Muscle of leg (tissue), 16 donors: ENCODE measurements at places on chromosomes 1 and 21.
A peak's percentile ranks its signal among the peaks of the same experiment; 100 is the strongest.

- H3K4me3 ChIP-seq, result no peak overlapping the region
- H3K27me3 ChIP-seq, result no peaks in the 10 kb centered on the region
- DNase-seq, result peak; percentile 62
- H3K36me3 ChIP-seq, result no peaks in the 10 kb centered on the region
- peaks cover 3% of the 10 kb centered on the region for H3K4me1 ChIP-seq
Measured at GRCh38 chr1:235938709-235939479, 72.2 kb upstream of the LYST start.

DNA sequence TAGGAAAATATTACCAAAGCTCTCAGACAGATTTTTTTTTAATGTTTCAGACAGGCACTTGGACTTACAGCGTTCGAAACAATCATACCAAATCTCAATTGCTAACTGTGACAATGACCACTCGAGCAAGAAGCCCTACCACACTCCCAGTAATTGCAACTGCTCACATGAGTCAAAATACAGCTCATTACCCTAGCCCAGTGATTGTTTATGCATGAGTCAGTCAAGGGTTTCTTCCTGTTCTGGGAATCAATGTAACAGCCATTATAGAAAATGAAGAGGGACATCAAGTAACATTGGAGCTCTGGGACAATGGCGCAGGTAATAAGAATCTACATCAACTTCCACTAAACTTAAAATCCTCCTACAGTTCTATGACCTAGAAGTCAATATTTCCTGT is 56.1 kb upstream of the SH3GLB1 start:
- H3K27me3 ChIP-seq, result no peaks in the 10 kb centered on the region
- H3K4me1 ChIP-seq, result no peaks in the 10 kb centered on the region
- H3K4me3 ChIP-seq, result no peak overlapping the region
- no peak for DNase-seq
- H3K27ac ChIP-seq, result no peak overlapping the region

GRCh38 chr1:76294482-76295194 is 220.1 kb downstream of the ST6GALNAC3 start:
- DNase-seq, result no peak
- H3K4me1 ChIP-seq, result peaks cover 3% of the 10 kb centered on the region
- no peaks in the 10 kb centered on the region for H3K27me3 ChIP-seq
- H3K4me3 ChIP-seq, result no peak overlapping the region
- H3K27ac ChIP-seq, result no peak overlapping the region
- H3K36me3 ChIP-seq, result no peaks in the 10 kb centered on the region

GRCh38 chr1:114269539-114269938 is 115.9 kb upstream of the SYT6 start:
- DNase-seq, result no peak
- H3K27me3 ChIP-seq, result no peaks in the 10 kb centered on the region
- H3K4me1 ChIP-seq, result no peaks in the 10 kb centered on the region
- H3K4me3 ChIP-seq, result no peak overlapping the region
- no peaks in the 10 kb centered on the region for H3K36me3 ChIP-seq

DNA sequence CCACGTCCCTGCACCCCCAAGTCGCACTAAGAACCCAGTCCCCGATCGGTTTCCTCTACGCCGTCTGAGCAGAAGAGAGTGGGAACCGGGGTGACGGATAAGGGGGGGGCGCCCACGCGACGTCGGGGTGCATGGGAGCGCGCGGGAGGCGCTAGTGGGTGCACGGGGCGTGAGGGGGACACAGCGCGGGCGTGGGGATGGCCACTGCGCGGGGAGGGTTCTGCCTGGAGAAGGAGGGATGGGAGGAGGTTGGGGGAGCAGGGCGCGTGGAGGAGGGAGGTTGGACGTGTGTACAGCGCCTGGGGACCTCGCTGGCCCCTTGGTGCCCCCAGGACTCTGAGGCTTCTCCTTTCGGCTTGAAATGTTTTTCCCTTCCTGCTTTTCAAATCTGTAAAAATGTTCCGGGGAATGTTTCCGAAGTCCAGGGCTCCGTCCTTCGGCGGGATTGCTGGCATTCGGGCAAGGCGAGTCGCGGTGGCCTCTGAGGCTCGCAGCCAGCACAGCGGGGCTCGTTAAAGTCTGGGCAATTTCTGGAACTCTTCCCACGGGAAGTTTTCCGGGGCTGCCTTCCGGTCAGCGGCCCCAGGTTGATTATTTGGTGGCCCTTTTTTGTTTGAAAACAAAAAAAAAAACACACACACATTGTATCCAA is 13.1 kb downstream of the RNF220 start:
- H3K27me3 ChIP-seq, result peaks cover 70% of the 10 kb centered on the region
- H3K4me1 ChIP-seq, result peaks cover 18% of the 10 kb centered on the region
- DNase-seq, result no peak
- no peaks in the 10 kb centered on the region for H3K36me3 ChIP-seq

DNA sequence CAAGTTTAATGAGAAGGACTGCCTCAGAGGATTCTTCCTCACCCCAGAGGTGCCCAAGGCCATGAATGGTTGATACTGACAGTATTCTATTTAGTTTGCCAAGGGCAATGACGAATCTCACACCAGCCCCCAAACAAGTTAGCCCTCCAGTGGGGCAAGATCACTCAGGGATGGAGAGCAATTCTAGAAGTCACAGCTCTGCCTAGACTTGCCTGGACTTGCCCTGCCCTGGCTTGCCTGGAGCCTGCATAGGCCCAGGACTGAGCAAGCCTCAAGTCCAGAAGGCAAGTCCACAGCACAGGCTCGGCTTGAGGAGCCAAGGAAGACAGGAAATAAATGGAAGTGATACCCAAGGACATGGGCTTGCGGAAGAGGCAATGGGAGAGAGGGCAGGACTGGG is 39.5 kb upstream of the RGS16 start:
- H3K27me3 ChIP-seq, result no peaks in the 10 kb centered on the region
- H3K4me3 ChIP-seq, result no peak overlapping the region
- H3K4me1 ChIP-seq, result peaks cover 11% of the 10 kb centered on the region
- DNase-seq, result no peak
- no peak overlapping the region for H3K27ac ChIP-seq

- no peak overlapping the region for H3K4me3 ChIP-seq
- H3K27me3 ChIP-seq, result no peaks in the 10 kb centered on the region
- H3K27ac ChIP-seq, result no peak overlapping the region
Measured at GRCh38 chr1:165603810-165604209, 27.2 kb upstream of the MGST3 start.

DNA sequence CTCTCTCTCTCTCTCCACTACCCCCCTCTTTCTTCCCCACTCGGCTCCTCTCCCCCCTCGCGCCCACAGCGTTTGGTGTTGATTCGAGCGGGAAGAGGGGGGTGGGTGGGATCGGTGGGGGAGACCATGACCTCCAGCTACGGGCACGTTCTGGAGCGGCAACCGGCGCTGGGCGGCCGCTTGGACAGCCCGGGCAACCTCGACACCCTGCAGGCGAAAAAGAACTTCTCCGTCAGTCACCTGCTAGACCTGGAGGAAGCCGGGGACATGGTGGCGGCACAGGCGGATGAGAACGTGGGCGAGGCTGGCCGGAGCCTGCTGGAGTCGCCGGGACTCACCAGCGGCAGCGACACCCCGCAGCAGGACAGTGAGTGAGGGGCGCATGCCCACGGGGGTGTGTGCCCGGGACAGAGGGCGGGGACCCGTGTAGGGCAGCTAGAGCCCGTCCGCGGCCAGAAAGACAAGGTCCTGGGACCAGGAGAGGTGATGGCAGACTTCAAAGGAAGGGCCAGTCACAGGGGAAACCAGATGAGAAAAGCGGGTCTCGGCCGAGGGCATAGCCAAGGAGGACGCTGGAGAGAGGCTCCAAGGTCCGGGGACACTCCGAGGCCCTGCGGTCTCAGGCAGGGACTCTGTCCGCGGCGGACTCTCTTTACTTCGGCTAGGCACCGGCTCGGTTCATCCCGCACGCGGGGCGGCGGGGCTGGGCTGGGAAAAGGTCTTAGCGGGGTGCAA is at the start of gene PRRX1:
PRRX1 (plus strand) TSS at position 39 of the 735 bp plus-strand sequence; CDS start at position 127, 88 bp downstream.
- H3K36me3 ChIP-seq, result peaks cover 8% of the 10 kb centered on the region
- H3K27me3 ChIP-seq, result peaks cover 74% of the 10 kb centered on the region
- peaks cover 57% of the 10 kb centered on the region for H3K4me1 ChIP-seq
- peak; percentile 57 for DNase-seq

GRCh38 chr1:216907100-216907499 is 183.9 kb upstream of the ESRRG start:
- no peaks in the 10 kb centered on the region for H3K36me3 ChIP-seq
- DNase-seq, result no peak
- H3K4me3 ChIP-seq, result no peak overlapping the region
- H3K4me1 ChIP-seq, result no peaks in the 10 kb centered on the region
- H3K27ac ChIP-seq, result no peak overlapping the region
- no peaks in the 10 kb centered on the region for H3K27me3 ChIP-seq

- peak overlapping the region; percentile 76 for H3K4me3 ChIP-seq
- H3K4me1 ChIP-seq, result peaks cover 47% of the 10 kb centered on the region
- peaks cover 13% of the 10 kb centered on the region for H3K36me3 ChIP-seq
- peak overlapping the region; percentile 87 for H3K27ac ChIP-seq
- DNase-seq, result peak; percentile 64
Measured at GRCh38 chr1:220878191-220879075, 810 bp upstream of the HLX start.

DNA sequence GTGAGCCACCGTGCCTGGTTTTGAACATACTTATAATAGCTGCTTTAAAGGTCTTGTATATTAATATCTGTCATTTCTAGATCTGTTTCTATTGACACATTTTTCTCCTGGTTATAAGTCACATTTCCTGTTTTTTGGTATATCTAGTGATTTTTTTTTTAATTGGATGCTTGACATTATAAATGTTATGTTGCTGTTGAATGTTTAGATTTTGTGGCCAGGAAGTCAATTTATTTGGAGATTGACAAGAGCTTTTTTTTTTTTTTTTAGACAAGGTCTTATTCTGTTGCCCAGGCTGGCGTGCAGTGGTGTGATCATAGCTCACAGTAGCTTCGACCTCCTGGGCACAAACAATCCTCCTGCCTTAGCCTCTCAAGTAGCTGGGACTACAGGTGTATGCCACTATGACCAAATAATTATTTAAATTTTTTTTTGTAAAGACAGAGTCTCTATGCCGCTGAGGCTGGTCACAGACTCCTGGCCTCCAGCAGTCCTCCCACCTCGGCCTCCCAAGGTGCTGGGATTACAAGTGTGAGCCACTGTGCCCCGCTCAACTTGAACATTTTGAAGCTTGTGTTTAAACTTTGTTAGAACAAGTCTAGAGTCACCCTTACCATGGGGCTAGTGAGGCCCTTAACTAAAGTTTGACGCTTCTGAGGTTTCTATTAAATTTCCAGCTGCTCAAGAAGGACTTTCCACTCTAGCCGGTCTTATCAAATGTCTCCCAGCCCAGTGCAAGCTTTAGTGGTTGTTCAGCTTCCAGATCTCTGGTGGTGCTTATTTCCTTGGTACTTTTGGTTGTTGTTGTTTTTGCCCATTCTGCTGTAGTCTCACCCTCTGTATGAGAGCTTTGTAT is 8.6 kb upstream of the CHI3L2 start:
- no peaks in the 10 kb centered on the region for H3K27me3 ChIP-seq
- H3K4me3 ChIP-seq, result no peak overlapping the region
- no peak overlapping the region for H3K27ac ChIP-seq
- H3K36me3 ChIP-seq, result no peaks in the 10 kb centered on the region
- H3K4me1 ChIP-seq, result no peaks in the 10 kb centered on the region

DNA sequence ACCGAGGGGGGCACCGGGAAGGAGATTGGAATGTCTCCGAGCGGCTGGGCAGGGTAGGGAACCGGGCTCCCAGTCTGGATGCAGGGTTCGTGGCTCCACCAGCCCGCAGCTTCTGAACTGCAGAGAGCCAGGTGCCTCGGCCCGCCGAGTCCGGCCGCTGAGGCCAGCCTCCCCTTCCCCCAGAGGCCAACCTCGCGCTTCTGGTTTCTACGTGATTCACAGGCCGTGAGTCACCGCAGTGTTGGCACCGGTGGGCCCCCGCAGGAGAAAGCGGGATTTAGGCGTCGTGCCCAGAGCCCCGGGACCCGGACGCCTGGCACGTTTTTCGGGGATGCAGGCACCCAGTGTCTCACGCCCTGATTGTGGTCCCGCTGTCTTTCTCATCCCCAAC is 458 bp downstream of the CRABP2 start:
- peaks cover 79% of the 10 kb centered on the region for H3K4me1 ChIP-seq
- H3K27me3 ChIP-seq, result peaks cover 37% of the 10 kb centered on the region
- DNase-seq, result peak; percentile 50
- H3K4me3 ChIP-seq, result peak overlapping the region; percentile 75
- H3K27ac ChIP-seq, result peak overlapping the region; percentile 94

DNA sequence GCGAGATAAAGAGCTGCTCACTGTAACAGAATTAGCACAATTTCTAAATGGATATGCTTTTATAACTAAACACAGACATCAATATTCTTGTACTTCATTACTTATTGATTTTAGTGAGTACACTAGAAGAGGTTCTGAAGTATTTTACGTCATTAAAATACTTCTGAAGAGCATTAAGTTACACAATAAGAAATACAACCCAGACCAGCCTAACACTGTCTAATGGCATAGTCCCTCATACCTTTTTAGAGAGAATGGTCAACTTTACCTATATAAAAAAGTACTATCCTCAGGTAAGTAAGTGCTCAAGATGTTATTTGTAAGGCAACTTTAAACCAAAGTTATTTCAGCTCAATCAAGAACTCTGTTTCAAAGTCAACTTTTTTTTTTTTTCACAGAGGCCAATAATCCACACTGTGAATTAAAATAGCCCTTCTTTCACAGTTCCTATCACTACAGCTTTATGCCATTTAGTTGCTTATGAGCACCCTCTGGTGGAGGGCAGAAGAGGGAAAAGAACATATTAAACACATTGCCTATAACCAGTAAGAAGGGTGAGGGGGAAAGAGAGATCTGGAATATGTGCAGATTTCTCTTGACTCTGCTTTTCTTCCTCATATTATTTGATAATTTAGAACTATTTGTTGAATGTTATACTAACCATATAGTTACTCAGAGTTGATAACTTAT is 182.1 kb upstream of the DMRTA2 start:
- no peak overlapping the region for H3K4me3 ChIP-seq
- no peaks in the 10 kb centered on the region for H3K4me1 ChIP-seq
- no peak for DNase-seq
- no peaks in the 10 kb centered on the region for H3K27me3 ChIP-seq

DNA sequence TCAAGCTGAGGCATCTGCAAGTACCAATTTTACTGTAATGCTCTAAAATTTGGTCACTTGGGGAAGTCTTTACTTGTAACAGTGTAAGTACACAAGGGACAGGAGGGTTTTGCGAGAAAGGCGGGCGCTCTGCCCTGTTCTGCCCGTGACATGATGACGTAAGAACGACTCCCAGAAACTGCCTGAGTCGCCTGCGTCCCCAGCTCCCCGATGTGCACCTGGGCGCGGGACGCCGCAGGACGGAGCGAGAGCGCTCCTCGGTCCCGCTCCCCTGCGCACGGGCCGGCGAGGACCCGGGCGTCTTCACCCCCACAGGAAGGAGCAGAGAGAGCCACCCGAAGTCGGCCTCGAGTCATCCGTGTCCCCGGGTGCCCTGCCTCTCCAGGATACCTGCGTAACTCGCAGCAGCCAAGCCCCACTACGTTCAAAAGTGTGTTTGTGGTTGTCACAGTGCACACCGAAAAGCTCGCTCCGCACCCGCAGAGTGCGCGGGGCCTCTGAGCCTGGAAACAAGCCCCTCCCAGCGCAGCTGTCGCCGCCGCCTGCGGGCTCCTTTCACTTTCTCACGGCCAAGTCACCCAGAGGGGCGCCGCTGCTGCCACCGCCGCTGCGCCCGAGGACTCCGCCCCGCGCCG is 3.3 kb upstream of the ZBTB18 start:
- no peaks in the 10 kb centered on the region for H3K36me3 ChIP-seq
- peak overlapping the region; percentile 58 for H3K4me3 ChIP-seq
- H3K27me3 ChIP-seq, result peaks cover 2% of the 10 kb centered on the region
- peak overlapping the region; percentile 93 for H3K27ac ChIP-seq

GRCh38 chr1:25461849-25462248 is 31.2 kb downstream of the MACO1 start:
- H3K4me1 ChIP-seq, result no peaks in the 10 kb centered on the region
- no peak overlapping the region for H3K4me3 ChIP-seq
- DNase-seq, result no peak
- H3K36me3 ChIP-seq, result peaks cover 24% of the 10 kb centered on the region
- no peak overlapping the region for H3K27ac ChIP-seq
- H3K27me3 ChIP-seq, result no peaks in the 10 kb centered on the region

GRCh38 chr21:40902299-40902698 is 55.3 kb upstream of the DSCAM start:
- H3K36me3 ChIP-seq, result no peaks in the 10 kb centered on the region
- peak; percentile 23 for DNase-seq
- H3K27ac ChIP-seq, result no peak overlapping the region
- H3K27me3 ChIP-seq, result no peaks in the 10 kb centered on the region
